ENCODE measurements at places on chromosomes 12 and 14.
A peak's percentile ranks its signal among the peaks of the same experiment; 100 is the strongest.

GRCh38 chr12:84596266-84596665 is 316.3 kb downstream of the SLC6A15 start:
- DNase-seq, result no peak

DNA sequence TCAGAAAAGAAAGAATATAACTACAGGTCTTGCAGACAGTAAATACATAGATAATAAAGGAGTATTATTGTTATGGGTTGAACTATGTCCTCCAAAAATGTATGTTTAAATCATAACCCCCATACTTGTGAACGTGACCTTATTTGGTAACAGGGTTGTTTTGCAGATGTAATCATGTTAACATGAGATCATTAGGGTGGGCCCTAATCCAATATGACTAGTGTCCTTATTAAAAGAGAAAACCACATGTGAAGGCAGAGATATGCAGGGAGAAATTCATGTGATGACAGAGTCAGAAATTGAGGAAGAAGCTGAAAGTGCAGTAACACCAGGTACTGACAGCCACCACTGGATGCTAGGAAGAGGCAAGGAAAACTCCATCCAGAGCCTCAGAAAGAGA is 29.0 kb downstream of the MAGOHB start:
- DNase-seq, result peak; percentile 4

DNA sequence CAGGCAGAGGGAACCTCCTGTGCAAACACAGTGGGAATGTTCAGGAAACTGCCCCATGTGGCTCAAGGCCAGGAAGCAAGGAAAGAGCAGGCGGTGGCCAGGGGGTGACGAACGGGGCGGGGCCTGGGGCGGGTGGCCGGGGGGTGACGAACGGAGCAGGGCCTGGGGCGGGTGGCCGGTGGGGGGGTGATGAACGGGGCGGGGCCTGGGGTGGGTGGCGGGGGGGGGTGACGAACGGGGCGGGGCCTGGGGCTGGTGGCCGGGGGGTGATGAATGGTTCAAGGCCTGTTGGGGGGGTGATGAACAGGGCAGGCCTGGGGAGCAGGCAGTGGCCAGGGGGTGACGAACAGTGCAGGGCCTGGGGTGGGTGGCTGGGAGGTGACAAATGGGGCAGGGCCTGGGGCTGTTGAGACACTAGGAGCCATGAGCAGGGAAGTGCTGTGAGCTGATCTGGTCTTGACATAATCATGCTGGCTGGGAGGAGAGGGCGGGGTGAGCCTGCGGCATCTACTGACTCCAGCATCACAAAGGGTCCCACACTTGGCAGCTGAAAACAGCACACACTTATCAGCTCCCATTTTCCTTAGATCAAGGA is 62.7 kb upstream of the FBRSL1 start:
- no peak for DNase-seq

DNA sequence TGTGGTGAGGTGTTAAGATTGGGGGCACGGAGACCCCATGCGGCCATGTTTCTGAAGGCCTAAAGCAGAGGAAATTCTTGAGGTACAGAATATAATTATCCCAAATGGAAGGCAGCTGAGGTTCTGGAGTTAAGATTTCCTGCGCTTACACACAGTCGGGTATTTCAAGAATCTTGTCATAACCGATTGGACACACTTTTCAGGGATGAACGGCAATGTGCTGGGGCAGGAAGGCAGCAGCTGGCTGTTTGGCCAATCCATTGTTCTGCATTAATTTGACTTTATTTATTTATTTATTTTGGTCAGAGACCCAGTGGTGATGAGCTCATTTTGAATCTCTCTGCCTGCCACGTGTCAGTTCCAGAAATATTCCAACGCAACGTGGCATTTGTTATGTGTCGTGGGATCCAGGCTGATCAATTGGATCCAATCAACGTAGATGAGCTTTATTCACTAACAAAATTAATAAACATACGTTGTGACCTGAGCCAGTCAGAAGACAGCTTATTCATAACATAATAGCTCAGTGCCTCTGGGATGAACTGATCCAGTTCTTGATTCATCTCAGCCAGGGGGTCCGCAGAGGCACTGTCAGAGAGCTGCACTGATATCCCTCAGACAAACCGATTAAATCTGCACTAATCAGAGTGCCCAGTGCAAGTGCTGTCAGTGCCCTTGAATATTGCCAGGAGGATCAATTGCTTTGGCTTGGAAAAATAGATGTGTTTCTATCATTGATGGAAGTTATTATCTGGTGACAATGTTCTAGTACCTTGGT is 181.0 kb downstream of the KTN1 start:
- DNase-seq, result no peak

DNA sequence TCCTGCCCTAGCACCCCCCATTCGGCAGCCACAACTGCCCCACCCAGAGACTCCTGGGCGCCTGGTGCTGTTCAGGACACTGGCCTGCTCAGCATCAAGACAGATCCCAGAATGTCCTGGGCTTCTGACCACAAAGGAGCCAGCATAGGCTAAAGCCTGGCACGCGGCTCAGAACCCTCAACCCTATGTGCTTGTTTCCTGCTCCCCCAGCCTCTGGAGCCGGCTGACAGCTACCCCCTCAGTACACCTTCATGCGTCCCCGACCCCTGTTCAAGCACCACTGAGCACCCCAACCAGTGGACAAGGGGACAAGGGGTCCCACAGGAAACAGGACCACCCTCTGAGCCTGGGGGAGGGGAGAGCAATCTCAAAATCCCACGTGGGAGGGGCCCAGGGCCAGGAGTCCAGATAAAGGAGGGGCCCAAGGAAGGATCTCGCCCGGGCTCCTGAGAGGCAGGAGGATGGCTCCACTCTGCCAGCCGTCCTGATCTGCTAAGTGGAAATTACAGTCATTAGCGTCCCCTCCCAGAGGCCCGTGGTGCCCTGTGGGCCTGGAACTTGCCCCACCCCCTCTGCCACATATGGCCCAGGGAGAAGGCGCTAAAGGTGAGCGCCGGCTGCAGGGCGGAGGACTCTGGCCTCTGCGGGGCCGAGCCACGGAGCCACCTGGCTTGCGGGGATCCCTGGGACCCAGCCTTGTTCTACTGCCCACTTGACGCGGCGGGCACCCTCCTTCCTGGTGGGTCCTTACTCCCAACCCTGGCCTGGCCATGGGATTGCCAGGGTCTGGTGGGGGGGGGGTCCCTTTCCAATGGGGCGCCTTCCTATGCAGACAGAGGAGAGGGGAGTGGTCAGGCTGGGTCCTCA is 27.2 kb upstream of the GPR132 start:
- DNase-seq, result peak; percentile 43

DNA sequence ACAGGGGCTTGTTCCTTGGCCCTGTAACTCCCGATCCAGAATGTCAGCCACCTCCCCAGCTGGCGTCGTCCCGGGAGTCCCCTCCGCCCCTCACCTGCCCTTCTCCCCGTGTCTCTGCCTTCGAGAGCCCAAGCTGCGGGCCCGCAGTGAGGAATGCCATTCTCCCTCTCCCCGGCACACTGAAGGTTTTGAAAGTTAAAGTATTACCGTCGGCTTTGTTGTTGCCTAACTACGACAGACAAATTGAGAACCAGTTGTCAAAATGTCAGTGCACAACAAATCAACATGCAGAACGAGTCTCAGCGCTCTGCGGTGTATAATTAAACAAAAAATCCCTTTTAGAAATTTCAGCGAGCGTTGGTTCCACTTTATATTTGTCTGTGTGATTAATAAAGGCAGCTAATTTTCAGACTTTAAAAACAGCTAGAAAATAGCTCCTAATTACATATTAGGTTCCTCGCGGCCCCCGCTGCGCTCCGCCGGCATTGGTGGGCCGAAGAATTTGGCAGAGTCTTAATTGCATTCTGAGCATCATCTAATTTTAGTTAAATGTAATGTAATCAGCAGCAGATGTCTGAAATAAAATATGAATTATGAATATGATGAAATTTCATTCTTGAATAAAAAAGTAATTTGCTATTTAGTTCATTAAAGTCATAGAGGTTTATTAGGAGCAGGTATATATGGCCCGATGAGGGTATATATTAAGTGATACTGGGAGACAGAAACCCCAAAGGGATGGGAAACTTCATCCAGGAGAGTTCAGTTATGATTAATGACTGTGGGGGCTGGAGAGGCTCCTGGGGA is 40.3 kb downstream of the MVK start:
- DNase-seq, result no peak

GRCh38 chr14:72577521-72577920 is 316.4 kb downstream of the DPF3 start:
- no peak for DNase-seq

DNA sequence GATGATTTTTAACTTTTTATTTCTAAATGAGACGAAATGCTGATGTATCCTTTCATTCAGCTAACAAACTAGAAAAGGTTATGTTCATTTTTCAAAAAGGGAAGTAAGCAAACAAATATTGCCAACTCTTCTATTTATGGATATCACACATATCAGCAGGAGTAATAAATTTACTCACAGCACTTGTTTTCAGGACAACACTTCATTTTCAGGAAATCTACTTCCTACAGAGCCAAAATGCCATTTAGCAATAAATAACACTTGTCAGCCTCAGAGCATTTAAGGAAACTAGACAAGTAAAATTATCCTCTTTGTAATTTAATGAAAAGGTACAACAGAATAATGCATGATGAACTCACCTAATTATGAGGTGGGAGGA is 139.6 kb downstream of the HMGA2 start:
- DNase-seq, result no peak

- DNase-seq, result peak; percentile 66
Measured at GRCh38 chr14:37230551-37231194, 32.9 kb downstream of the MIPOL1 start.

DNA sequence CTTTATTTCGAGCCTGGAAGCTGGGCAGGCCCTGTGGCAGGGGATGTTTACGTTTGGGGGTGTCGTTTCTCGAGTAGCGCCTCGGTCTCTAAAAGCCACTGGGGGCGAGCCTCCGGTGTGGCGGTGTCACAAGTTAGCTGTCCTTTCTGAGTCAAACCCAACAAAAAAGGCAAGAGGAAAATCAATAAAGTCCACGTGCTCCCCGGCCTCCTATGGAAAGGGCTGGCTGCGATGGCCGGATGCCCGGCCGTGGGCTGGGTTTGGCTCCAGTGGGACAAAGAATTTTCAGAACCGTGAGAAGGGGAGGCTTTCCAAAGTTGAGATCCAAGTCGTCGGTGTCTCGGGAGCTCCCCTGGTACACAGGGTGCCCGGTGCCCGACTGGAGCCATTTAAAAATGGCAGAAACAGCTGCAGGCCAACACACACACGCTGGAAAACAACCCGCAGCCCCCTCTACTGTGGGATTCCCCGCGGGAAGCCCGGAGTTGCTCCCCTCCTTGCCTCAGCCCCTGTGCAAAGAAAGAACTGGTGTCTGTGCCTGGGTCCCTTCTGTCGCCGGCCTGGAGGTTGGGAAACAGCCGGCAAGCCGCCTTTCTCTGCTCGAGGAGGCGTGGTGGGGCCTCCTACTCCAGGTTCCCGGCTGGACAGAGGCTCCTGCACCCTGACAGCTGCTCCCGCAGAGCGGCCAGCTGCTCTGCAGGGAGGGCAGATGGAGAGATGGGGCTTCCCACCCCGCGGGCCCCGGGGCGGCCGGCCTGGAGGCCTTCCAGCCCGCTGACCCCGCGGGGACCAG is 1.9 kb downstream of the BCL7A start:
- DNase-seq, result peak; percentile 77

DNA sequence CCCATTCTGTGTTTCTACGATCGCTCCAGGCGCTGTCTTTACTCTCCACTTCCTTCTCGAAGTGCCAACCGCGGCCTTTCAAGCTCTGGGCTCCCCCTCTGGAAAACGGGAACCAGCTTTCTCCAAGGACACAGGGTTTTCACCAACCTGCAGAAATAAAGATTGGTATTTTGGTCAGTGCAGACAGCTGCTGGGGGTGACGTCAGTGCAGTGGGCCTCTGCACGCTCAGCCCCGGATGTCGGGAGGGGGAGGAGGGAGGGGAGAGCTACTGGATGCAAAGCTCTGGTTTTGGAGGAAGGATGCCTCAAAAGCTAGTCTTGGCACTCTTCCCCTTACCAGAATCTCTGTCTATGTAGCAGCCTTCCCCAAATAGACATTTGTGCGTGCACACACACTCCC is 19.9 kb downstream of the HRK start:
- peak; percentile 93 for DNase-seq

- no peak for DNase-seq
Measured at GRCh38 chr14:96781371-96781770, 15.8 kb upstream of the VRK1 start.

- no peak for DNase-seq
Measured at GRCh38 chr14:76217179-76217578, 65.5 kb downstream of the GPATCH2L start.

DNA sequence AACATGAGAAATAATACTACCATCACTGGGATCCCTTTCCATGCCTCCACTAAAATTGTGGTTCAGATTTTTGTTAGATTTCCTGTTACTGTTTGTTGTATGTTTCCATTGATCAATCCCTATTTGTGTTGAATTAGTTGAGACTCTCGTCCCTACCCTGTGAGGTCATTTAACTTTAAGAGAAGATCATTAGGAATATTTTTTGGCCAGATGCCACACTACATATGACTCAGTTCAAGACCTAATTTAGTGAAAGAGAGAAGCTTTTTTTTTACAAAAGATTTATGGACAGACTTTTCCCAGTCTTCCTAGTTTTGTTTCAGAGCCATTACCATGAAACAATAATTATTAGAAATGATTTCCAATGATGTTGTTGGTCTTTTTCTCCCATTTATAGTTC is 35.5 kb downstream of the CPSF6 start:
- peak; percentile 43 for DNase-seq

Data from EH (cell line).